ENCODE measurements at places on chromosomes 7 and 10.

DNA sequence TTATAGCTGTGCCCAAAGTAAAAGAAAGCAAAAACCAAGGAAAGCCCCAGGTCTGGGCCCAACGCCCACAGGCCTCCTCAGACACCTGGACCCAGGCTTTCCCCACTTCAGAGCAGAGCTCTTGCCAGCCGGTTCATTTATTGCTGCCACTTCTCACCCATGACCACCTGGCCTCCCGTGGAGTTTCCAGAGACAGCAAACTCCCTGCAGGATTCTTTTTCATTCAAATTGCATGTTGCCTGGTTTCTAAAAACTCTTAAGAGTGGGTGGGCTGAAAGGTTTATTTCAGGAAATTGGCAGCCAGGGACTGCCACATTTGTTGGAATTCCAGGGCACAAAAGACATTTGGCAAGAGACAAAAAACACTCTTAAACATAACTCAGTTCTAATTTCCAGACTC is 4.7 kb downstream of the VOPP1 start:
- no peak for DNase-seq

DNA sequence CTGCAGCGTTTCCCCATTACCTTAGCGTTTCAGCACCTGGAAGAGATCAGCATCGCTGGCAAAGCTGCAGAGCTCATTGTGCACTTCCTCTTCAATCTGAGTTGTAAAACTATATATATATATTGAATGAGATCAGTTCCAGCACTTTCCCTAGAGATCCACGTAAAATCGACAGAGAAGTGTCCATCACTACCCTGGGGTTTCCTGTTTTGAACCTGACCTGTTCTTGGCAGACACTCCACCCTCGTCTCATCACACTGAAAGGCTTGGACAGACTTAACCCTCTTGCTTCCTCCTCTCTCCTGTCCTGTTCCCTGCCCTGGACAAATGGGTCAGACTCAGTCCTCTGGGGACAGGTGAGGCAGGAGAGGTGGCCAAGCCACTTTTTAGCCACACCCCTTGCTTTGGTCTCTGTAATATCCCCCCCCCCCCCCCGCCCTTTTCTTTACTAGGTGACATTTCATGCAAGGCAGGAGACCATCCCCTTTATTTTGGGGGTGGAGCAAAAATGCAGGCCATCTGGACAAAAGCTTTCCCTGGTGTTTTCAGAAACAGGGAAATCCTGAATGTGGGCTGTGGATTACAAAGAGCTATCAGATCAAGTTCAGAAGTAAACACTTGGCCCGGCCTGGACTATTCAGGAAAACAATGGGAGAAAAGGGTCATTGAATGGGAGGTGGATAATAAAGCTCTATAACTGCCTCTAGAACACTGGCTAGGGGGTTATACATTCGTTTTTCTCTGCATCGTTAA is 83.7 kb upstream of the KDM7A start:
- no peak for DNase-seq

GRCh38 chr10:116418389-116418788 is 9.3 kb upstream of the PNLIPRP3 start:
- DNase-seq, result no peak

- peak; percentile 86 for DNase-seq
Observed at GRCh38 chr10:130109796-130110245, 809 bp downstream of the C10orf143 start.
